ENCODE measurements at places on chromosomes 2 and 18.
A peak's percentile ranks its signal among the peaks of the same experiment; 100 is the strongest.

- DNase-seq = no peak
Observed at GRCh38 chr2:239313776-239314175, 87.0 kb downstream of the HDAC4 start.

GRCh38 chr2:174138161-174138560 is 110.2 kb downstream of the OLA1 start:
- no peak for DNase-seq

DNA sequence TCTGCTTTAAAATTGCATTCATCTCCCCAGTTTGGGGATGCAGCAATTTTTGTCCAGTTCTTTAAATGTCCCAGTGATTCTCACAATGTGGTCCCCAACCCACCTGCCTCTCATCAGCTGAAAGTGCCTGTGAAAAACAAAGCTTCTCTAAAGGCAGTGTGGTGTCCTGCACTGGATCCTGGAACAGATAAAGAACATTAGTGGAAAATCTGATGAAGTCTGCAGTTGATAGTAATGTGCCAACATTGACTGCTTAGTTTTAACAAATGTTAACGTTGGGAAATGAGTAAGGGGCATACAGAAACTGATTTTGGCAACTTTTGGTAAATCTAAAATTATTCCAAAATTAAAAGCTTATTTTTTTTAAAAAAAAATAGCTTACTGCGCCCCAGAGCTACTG is 9.3 kb downstream of the FZD5 start:
- DNase-seq = no peak

DNA sequence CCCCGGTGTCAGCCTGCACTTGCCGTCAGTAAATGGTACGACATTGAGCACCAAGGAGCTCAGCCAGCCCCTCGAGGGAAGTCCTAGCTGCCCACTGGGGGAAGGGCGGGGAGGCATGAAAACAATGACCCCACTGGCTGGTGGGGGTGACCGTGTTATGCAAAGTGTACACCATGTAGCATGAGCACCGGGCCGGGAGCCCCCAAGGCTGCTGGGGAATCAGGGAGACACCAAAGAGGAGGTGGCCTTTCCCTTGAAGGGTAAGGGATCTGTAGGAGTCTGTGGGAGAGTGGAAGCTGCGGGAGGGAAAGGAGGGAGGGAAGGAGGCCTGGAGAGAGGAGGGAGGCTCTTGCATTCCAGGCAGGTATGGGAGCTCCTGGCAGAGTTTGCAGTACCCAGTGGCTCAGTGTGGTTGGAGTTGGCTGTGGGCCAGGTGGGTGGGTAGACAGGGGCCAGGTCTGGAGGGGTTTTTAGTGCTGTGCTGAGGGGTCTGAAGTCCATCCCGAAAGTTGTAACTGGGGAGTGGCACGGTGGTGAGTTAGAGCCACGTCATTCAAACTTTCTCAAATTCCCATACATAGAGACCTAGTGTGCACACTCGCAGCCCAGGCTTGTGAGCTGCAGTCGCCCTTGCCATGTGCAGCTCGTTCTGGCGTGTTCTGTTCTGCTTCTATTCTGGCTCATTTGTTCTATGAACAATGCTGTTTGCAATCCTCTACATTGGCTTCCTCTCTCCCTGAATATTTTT is 22.4 kb downstream of the RRM2 start:
- no peak for DNase-seq

- no peak for DNase-seq
Observed at GRCh38 chr2:151972241-151973012, 126.4 kb downstream of the CACNB4 start.

DNA sequence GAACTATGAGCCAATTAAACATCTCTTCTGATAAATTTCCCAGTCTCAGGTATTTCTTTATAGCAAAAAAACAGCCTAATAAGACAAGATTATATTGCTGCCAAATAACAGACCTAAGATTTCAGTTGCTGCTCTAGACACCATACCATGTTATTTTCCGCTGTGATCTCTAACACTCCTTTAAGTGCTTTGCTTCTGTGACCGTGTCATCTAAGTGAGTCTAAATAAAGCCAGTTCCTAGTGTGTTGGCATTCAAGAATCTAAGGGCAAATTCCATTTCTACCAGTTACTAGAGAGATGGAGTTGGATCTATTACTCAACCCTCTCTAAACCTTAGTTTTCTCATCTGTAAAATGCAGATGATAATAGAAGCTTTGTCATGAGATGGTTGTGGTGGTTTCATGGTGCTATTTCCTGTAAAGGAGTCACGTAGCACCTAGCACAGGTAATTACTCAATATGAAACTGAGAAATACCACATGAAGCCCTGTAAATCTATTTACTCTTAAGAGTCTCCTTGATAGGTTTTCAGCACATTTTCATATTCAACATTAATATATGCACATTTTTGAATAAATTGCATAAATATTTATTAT is 40.5 kb downstream of the SPHKAP start:
- no peak for DNase-seq

GRCh38 chr18:36099311-36099710 is 29.8 kb downstream of the SLC39A6 start:
- DNase-seq = no peak

GRCh38 chr2:56476509-56477071 is 292.8 kb downstream of the CCDC85A start:
- no peak for DNase-seq

DNA sequence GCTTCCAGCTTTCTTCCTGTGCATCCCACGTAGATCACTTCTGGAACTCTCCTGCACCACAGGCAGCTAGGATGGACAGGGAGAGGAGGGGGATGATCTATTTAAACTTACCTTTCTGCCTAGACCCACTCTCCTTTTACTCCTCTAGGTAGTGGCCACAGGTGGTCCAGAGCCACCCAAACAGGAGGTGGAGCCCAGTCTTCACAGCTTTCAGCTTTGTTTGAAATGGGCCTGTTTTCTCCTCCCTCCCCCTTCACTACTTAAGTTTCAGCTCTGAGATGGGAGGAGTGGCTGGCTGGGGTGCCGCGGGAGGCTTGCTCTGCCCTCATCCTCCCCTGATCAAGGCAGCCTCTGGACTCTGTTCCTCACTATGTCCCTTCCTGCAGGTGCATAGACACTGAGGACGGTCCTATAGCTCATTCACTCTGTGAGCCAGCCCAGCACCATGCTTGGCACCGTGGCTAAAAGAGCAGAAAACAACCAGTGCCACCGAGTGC is 12.6 kb upstream of the CELF4 start:
- no peak for DNase-seq

- no peak for DNase-seq
Observed at GRCh38 chr2:239685965-239686364, 285.1 kb upstream of the HDAC4 start.

GRCh38 chr2:226524381-226524843 is 275.2 kb downstream of the IRS1 start:
- no peak for DNase-seq

DNA sequence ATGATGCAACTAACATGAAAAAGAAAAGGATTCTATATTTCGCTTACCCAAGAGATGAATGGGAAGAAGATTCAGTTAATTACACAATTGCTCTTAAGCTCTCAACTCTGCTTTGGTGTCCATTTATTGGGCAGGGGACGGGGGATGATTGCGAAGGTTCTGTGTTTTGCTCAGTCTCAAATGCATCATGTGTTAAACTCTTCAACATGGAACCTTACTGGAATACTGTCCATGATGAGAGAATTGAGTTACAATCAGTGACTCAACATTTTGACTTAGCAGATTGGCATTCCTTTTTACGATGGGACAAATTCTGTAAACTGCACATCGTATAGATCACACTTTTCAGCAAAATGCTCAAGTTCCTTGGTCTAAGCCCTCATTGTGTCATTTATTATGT is 135.6 kb downstream of the RBMS1 start:
- DNase-seq = no peak

- DNase-seq = no peak
Observed at GRCh38 chr2:72982781-72983499, 65.6 kb downstream of the EMX1 start.

GRCh38 chr2:62774555-62775366 is 69.2 kb downstream of the EHBP1 start:
- peak; percentile 21 for DNase-seq

GRCh38 chr18:21112543-21113105 is 1.0 kb upstream of the ROCK1 start:
- no peak for DNase-seq

GRCh38 chr18:3652380-3653262 is 202.6 kb downstream of the TGIF1 start:
- no peak for DNase-seq

DNA sequence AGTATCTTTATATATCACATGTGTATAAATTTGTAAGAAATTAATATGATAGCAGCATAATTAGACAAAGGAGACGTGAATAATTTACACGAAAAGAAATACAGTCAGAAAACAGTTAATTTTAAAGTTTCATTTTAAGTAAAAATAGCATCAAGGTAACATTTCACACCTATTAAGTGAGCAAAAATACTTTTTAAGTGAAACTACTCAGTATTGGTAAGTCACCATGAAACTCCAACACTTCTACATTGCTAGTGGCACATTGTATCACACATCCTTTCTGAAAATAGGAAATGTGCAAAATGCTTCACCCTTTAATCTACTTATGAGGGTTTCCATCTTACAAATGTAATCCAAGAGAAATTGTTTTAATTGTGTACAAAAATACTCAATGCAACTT is 287.9 kb upstream of the EPAS1 start:
- no peak for DNase-seq

GRCh38 chr18:62663731-62664336 is 51.5 kb upstream of the PHLPP1 start:
- no peak for DNase-seq

DNA sequence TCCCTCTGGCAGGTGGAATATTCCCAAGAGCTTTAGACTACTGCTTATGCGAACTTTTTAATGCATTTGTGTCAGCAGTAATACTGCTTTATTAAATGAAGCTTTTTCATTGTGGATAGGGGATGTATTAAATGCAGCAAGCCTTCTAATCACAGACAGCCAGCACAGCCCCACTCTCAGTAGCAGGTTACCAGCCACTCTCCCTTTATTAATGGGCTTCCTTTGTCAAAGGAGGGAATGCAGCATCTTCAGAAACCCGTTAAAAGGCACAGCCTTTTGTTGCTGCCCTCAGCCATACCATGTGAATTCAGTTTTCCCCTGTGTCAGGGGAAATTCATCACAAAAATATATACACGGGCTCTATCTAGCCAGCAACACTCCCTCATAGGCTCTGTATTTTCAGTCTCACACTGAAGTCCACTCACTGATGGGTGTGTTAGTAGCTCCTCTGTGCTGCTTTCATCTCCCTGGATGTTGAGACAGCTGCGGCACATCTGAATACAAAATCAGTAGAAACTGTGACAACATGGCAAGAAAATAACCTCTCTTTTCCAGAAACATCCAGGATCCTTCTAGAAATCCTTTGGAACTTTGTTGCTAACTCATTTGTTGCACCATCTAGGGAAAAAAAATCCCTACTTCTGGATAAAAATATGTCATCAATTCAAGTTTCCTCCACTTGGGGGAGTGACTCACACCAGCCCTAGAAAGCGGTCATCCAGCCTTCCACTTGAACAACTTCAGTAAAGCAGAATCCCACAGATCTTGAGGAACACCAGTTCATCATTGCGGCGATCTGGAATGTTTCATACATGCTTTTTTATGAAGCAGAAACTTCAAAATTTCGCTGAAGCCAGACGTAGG is 48.4 kb downstream of the LRRTM1 start:
- DNase-seq = peak; percentile 26

DNA sequence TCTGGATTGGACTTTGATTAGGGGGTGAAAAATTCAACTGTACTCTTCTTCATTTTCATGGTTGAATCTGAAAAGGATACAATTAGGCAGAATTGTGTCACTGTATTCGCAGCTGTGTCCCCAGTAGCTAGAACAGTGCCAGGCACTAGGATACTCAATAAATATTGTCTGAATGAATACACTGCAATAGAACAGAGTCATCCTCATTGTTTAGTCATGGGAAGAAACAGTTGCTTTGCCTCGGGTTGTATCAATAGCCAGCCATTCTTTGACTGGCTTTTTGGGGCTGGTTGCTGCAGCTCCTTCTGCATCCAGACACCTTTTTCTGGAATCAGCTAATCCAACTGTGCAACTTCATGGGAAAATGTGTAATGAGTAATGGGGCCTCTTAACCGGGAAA is 18.1 kb upstream of the DYNC1I2 start:
- DNase-seq = no peak

GRCh38 chr2:12852135-12852534 is 135.4 kb downstream of the TRIB2 start:
- DNase-seq = no peak

DNA sequence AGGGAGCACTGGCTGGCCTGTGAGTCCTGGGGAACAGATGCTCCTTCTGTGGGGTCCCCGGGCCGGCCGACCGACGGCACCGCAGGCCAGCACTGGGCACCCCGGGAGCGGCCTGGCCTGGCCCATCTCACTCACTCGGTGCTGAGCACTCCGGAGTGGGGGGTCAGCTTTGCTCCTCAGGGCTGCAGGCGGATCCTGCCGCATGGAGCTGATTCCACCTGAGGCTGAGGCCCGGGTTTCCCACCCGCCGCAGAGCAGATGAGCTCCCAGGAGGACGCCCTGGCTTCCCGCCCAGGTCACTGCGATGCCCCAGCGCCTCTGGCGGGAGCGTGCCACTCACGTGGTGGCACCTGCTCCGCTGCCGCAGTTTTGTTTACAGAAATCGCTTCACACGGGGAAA is 418.6 kb downstream of the GALR1 start:
- DNase-seq = no peak
